Mucosa of gallbladder (tissue), 1 donor: ENCODE measurements at places on chromosomes 3 and 15.

DNA sequence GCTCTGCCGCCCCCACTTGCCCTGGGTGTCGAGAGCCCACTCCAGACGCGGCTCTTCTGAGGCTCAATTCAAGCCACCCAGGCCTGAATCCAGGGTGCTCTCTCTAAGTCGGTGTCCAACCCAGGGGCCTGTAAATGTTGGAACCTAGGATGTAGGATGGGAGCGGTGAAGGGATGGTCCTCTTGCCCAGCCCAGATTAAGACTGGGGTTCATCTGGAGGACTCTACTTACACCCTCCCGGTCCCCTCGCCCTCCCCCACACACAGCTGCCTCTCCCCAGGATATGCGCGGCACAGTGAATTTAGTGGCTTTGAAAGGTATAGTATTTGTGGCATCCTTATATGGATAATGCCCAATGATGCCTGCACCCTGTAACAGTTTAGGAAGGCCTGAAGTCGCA, 822 bp upstream of the FBN1 start:
- no peak for DNase-seq

DNA sequence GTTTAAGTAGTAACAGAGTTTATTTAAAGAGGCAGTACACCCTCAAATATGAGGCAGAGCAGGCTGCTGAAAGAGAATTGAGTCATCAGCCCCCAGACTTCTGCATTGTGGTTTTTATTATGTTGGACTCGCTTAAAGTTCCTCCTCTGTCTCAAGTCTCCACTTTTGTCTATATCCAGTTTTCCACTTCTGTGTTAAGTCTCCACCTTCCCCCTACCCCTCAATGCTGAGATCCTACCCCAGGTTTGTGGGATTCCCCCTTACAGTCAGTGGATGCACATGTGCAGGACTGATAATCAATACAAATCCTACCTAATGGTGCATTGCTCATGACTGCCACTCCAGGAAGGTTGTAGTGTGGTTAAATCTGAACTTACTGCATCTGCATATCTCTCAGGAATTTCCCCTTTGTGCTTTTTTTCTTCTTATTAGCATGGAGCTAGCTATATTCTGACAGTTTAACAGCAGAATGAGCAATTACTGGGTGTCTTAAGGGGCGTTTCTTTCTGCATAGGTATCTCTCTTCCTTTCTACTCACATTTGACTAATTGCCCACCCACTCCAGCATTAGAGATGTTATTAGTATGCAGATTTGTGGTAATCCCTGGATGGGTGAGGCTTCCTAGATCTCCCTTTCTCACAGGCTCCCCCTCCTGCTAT, 11.9 kb upstream of the CD200R1L start:
- DNase-seq: no peak

- no peak for DNase-seq
Measured at GRCh38 chr15:74385733-74386132, 18.3 kb upstream of the CYP11A1 start.

GRCh38 chr3:82384181-82384580, 622.7 kb upstream of the GBE1 start:
- no peak for DNase-seq

GRCh38 chr3:59150039-59150438, 100.2 kb upstream of the CFAP20DC start:
- DNase-seq: no peak
